ENCODE measurements at places on chromosomes 12 and 14.

DNA sequence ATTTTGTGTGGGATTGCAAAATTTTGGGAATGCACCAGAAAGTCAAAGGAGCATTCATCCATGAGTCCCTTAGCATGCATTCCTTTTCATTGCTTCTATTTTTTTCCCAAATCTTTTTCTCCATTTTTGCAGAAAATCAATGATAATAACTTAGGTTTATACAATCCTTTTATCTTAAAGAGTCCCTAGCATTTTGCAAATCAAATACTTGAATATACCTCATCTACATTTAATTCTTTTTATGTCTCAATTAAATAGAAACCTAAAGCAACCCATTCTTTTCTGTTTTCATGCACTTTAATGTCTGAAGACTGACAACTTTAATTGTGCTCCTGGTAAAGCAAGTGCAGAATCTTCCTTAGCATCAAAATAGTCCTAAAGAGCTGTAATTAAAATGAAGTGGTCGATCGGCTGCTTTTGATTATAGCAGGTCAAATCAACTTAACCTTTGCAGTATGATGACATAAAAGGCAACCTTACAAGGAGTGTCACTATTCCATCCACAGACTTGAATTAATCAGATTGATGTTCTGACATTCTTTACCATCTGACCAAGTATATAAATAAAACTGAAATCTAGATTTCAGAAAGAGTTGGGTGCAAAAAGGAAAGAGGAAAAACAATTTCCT, 168.4 kb downstream of the ALG10B start:
- no peak for DNase-seq

DNA sequence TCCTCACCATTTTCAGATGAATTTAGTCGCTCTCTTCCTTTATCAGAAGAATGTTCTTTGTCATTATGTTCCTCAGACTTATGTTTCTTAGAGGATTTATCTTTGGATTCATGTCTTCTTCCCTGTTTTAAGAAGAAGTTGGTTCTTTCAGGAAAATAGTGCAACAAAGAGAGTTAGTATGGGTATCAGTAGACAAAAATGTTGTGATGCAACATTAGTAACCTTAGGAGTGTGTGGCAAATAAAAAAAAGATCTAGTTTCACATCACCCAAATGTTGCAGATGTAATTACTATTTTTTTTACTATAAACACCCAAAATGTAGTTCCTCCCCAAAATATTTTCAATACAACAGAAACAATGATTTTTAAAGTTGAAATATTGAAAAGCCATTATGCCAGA, 7.8 kb downstream of the RSRC2 start:
- no peak for DNase-seq

- no peak for DNase-seq
These were observed 11.5 kb downstream of the TBC1D30 start for GRCh38 chr12:64835901-64836300.

DNA sequence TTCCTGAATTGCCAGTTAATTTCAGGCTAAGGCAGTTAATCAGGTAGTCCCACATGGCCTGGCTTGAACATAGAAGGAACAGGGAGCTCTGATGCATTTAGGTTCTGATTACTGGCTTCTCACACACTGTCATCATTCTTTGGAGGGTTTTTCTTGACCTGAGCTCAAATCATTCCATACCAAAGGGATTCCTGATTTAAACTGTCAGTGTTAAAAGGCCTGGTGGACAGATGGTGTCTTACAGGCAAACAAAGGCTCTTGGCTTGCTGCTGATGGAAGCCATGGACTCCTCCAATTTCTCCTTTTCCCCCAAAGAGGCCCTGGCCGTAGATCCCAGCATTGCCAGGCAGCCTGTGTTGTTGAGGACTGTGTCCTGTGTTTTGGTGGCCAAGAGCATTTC, 30.2 kb downstream of the CACNA1C start:
- DNase-seq, result no peak

- no peak for DNase-seq
These were observed 878.0 kb upstream of the TMEM132C start for GRCh38 chr12:127388985-127389384.

GRCh38 chr12:124881123-124881522, 17.5 kb upstream of the SCARB1 start:
- DNase-seq, result no peak

- no peak for DNase-seq
These were observed 42.1 kb upstream of the SOCS2 start for GRCh38 chr12:93530358-93530757.

DNA sequence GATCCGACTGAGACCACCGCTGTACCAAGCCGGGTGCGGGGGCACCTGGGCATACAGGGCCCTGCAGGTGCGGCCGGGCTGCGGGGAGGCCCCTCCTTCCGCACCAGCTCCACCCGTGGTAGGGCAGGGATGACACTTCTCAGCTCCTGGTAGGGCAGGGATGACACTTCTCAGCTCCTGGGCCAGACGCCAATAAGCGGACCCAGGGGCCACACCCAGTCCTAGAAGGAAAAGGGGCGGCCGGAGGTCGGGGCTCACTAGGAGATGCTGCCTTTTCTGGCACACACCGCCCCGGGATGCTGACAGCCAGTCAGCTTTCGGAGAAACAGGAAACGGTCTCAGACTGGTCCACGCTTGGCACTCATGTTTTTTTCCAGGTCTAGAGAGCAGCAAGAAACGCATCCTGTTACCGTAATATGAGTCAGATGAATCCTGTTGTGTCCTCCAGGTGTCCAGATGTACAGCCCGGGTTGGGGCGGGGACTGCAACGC, 34.8 kb downstream of the NFKBIA start:
- DNase-seq, result no peak

DNA sequence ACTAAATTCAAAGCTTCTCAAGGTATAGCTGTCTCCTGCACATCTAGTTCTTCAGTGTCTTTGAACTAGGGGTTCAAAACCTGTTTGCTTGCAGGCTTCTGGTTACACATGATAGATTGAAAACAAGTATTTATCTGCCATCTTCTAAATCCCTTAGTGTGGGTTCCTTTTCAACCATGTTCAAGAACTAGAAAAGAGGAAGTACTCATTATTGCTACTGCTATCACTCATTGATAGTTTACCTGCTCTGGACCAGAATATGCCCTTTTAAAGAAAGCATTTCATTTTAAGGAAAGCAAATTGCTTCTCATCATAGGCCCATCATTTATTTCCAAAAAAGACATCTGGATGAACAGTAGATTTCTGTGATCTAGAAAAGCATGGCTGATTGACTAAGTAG, 37.1 kb upstream of the VSX2 start:
- no peak for DNase-seq

DNA sequence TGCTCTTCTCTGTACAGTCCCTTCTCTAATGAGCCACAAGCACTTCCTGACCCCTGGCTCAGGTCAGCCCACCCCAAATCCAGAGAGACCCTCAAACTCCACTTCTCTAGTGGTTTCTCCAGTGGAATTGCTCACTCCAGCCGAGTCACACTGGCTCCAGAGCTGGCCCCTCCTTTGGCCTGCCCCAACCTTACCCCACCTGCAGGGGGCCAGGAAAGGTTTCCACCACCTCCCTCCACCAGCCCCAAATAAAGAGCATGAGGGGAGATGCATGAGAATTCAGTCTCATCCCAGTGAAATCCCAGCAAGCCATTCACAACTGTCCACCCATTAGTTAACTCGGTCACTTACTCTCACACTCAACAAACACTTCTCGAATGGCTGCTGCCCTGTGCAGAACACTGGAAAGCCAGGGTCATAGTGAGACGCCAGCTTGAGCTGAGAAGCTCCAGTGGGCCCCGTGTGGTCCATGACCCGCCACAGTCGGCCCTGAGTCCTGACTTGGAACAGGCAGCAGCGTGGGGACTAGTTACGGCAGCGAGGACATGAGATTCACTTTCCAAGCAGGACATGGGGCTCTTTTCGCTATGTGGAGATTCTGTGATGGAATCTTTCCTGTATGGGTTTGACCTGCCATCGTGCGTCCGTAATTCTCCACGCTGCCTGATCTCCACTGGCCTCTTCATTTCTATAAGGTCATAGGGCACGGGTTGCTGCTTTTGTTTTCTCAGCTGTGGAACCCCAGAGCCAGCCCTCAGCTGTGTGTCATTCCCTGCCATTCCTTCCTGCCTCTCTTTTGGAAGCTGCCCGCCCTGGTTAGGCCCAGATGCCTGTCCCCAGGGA, 44.2 kb downstream of the SLC6A12 start:
- DNase-seq, result no peak

DNA sequence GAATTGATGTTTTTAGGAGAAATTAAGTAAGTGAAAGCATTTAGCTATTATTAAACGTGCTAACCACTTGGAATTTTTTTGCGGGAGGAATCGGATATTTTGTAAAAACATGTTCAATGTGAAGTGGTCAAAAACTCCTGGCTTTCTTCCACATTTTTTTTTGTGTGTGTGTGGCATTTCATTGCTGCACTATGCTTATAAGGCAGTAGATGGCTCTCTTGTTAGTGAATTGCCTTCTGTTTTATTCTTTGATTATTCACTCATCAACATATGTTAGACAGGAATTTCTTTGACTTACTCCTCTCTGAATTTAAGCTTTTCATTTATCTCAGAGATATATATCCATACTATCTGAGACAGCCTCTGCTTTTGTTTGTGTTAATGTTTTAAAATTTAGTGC, 71.3 kb downstream of the DERA start:
- no peak for DNase-seq

DNA sequence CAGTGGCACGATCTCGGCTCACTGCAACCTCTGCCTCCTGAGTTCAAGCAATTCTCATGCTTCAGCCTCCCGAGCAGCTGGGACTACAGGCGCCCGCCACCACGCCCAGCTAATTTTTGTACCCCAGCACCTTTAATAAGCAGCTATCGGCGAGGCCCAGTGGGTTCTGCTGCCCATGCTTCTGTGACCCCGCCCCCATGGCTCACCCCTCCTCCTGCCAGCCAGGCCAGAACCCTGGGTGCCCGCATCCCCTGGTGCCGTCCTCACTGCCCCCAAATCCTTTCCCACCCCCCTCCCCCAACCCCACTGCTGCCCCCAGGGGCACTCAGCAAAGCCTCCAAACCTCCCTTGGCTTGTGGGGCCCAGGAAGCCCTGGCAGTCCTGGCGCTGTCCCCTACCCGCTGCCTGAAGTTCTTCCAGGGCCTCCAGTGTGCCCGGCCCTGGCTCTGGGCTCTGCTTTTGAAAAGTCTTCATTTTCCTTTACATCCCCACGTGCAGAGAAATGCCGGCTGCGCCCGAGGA, 14.5 kb downstream of the BAG5 start:
- DNase-seq, result no peak

DNA sequence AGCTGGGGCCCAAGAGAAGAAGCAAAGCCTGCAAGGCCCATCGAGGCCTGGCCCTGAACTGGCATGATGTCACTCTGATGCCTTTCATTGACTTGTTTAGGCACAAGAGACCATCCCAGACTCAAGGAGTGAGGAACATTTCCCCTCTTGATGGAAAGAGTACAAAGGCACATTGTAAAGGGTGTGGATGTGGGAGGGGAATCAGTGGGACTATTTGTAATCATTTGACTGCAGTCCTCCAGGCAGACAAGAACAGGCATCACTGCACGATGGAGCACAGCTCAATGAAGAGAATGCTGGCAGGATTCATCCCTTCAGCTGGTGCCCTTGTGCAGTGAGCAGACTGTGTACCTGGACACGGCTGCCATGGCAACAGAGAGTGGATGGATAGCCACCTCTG, 87.9 kb downstream of the LGMN start:
- no peak for DNase-seq

DNA sequence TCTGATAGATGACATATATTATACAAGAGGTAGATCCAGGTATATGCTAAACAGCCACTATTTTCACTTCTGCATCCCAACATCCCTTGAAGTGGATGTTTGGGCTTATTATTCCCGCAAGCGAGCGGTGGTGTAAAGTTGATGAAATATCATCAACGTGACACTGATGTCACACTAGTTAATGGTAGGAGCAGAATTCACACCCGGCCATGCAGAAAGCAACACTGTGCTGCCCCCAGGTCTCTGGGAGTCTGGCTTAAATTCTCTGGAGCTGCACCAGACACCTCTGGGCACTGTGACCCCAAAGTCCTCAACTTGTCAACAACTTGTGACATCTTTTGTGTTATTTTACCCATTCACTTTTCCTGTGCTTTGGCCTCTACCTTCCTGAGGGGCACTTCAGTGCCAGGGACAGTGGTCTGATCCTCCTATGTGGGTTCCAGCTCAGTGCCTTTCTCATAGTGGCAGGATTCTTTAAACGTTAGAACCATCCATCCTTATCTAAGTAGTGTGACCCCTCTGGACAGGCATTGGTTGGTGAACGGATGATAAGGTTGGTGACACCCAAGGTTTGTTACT, 952 bp downstream of the DRAM1 start:
- no peak for DNase-seq

- no peak for DNase-seq
These were observed 14.3 kb downstream of the PGF start for GRCh38 chr14:74940956-74941565.

GRCh38 chr14:94653321-94653720, 41.1 kb downstream of the SERPINA3 start:
- no peak for DNase-seq

DNA sequence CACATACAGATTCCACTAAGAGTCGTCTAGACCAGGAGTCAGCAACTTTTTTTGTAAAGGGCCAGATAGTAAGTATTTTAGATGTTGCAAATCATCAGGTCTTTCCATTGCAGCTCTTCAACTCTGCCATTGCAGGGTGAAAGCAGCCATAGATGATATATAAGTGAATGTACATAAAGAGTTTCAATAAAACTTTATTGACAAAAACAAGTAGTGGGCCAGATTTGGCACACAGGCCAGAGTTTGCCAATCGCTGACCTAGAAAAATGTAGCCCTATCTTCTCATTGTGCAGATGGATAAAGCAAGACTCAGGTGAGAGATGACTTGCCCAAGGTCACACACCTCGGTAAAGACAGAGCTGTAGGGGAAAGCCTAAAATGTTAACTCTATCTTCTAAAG, 474.7 kb downstream of the MED13L start:
- DNase-seq, result no peak

DNA sequence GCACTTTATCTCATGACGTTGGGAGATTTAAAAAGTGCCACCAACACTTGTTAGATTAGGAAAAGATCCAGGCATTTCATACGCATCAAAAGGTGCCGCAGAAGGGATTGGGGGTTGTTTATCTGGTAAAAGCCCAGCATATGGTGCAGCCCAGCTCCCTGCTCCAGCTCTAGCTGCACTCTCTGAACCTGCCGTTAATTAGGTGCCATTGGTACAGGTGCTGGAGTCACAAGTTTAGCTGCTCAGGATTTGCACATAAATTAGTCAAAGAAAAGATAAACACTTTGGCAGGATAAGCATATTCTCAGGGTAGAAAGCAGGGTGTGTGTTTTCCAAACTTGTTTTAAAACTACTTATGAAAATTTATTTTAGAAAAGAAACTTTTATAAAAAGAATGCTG, 932.6 kb upstream of the TMEM132C start:
- no peak for DNase-seq

- peak; percentile 19 for DNase-seq
These were observed 24.1 kb downstream of the KLRD1 start for GRCh38 chr12:10331642-10332239.

- DNase-seq, result no peak
These were observed 212.5 kb downstream of the CHST11 start for GRCh38 chr12:104669089-104669721.

- DNase-seq, result peak; percentile 58
These were observed 86.6 kb downstream of the KDM2B start for GRCh38 chr12:121494093-121494787.

Measured in activated CD4-positive, alpha-beta T cell treated with anti-CD3 and anti-CD28 coated beads, Interleukin-2, Interleukin-6, amounts not matched to agents 100 ng/mL and 50 ng/mL, durations not matched to agents 16 hours and 8 hours (primary cell).